ENCODE measurements at places on chromosomes 6 and 20. TPM values are rescaled to one million over a fixed set of nuclear protein-coding genes. Genes with fewer than 3 reads are reported as not detected.

Gene KCNK17
- total RNA-seq = not detected

Gene FUT9
- 5.2 TPM for total RNA-seq

Gene PPP1R18
- 56.2 TPM for total RNA-seq

Gene LPIN3
- 15.4 TPM for total RNA-seq

Gene PTCHD4
- 0.15 TPM for total RNA-seq

Gene FLRT3
- total RNA-seq = 0.70 TPM

Gene MLIP
- 1.0 TPM for total RNA-seq

Gene LCA5
- 5.4 TPM for total RNA-seq

Gene TP53RK
- total RNA-seq = 9.9 TPM

Gene RIMS4
- 0.13 TPM for total RNA-seq

Gene PTPRT
- total RNA-seq = not detected

Gene HFE
- 46.0 TPM for total RNA-seq

GRCh38 chr6:107665382-107665781, 158.7 kb downstream of the SCML4 start:
- no peaks in the 10 kb centered on the region for H3K27me3 ChIP-seq
- no peak overlapping the region for H3K27ac ChIP-seq
- peaks cover 19% of the 10 kb centered on the region for H3K4me1 ChIP-seq
- H3K4me3 ChIP-seq = no peak overlapping the region

- no peak overlapping the region for H3K4me3 ChIP-seq
- peaks cover 6% of the 10 kb centered on the region for H3K4me1 ChIP-seq
- H3K27me3 ChIP-seq = no peaks in the 10 kb centered on the region
- no peaks in the 10 kb centered on the region for H3K36me3 ChIP-seq
- H3K27ac ChIP-seq = no peak overlapping the region
Observed at GRCh38 chr6:5090603-5091002, 5.5 kb downstream of the PPP1R3G start.

DNA sequence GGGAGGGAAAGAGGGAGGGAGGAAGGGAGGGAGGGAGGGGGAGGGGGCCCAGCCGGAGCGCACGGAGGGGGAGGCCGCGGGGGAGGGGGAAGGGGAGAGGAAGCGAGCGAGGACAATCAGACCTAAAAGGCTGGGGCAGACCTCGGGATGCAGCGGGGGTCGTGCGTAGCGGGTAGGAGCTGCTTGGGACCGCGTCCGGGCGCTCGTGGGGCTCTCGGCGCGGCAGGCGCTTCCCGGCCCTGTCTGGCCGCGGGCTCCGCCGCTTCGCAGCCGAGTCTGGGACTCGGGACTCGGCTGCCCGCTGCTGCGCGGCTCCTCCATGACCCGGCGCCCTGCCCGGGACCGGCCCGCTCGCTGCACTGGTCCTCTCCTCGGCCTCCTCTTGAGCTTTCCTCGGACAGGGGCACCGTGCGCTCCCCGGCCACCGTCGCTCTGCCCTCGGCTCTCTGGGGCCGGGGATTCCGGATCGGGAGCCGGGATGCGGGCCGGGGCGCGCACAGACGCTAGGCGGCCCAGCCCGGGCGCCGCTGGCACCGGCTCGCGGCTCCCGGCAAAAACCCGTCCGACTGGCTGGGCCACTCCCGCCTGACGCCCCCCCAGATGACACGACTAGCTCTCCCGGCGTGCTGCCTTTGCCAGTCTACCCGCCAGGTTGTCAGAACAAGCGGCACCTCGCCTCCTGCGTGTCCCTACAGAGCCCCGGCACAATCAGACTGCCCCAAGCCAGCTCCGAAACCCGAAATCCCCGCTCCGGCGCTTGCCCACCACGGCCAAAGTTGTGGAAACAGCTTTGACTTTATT, 2.2 kb downstream of the TFAP2A start:
- H3K27me3 ChIP-seq = no peaks in the 10 kb centered on the region
- DNase-seq = peak; percentile 90
- H3K4me1 ChIP-seq = peaks cover 25% of the 10 kb centered on the region
- peak overlapping the region; percentile 89 for H3K27ac ChIP-seq

DNA sequence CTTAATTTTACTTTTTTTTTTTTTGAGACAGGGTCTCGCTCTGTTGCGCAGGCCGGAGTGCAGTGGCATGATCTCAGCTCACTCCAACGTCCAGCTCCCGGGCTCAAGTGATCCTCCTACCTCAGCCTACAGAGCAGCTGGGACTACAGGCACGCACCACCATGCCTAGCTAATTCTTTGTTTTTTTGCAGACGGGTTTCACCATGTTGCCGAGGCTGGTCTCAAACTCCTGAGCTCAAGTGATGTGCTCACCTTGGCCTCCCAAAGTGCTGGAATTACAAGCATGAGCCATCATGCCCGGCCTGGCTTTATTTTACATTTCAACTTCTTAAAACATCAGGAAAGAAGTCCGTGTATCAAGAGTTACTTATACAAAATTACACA, 5.7 kb downstream of the OSER1 start:
- peaks cover 58% of the 10 kb centered on the region for H3K36me3 ChIP-seq
- peak overlapping the region; percentile 43 for H3K4me3 ChIP-seq
- H3K4me1 ChIP-seq = peaks cover 84% of the 10 kb centered on the region
- DNase-seq = no peak
- no peaks in the 10 kb centered on the region for H3K27me3 ChIP-seq

DNA sequence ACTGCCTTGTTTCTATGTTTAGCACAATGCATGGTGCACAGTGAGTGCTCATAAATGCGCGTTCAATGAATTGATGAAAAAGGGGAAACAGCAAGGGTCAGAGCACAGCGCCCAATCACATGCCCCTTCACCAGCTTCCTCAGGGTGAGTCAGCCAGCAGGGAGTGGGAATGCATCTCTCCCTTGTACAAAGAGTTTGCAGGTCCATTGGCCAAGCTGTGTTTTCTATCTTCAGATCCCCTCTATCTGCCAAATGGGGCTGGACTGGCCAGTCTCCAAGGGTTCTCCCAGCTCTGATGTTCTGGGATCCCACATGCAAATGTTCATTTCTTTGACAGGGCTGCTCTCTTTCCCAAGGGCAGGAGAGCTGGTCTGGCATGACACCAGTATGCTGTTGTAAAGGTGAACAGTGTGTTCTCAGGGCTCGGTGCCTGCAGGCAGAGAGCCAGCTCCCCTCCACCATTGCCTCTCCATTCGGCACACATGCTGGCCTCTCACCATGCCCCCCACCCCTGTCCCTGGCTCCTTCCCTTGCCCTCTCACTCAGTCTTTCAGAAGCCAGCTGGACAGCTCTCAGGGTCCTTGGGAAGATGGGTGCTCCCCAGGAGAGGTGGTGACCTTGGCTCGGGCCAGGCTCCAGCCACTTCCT, 25.0 kb downstream of the ANGPT4 start:
- H3K27ac ChIP-seq = no peak overlapping the region
- H3K4me1 ChIP-seq = no peaks in the 10 kb centered on the region
- H3K27me3 ChIP-seq = peaks cover 16% of the 10 kb centered on the region
- no peak for DNase-seq

- no peak for DNase-seq
- no peak overlapping the region for H3K27ac ChIP-seq
- H3K4me3 ChIP-seq = no peak overlapping the region
- no peaks in the 10 kb centered on the region for H3K27me3 ChIP-seq
- no peaks in the 10 kb centered on the region for H3K4me1 ChIP-seq
- no peaks in the 10 kb centered on the region for H3K36me3 ChIP-seq
Observed at GRCh38 chr6:64217721-64218620, 582.4 kb downstream of the PHF3 start.

DNA sequence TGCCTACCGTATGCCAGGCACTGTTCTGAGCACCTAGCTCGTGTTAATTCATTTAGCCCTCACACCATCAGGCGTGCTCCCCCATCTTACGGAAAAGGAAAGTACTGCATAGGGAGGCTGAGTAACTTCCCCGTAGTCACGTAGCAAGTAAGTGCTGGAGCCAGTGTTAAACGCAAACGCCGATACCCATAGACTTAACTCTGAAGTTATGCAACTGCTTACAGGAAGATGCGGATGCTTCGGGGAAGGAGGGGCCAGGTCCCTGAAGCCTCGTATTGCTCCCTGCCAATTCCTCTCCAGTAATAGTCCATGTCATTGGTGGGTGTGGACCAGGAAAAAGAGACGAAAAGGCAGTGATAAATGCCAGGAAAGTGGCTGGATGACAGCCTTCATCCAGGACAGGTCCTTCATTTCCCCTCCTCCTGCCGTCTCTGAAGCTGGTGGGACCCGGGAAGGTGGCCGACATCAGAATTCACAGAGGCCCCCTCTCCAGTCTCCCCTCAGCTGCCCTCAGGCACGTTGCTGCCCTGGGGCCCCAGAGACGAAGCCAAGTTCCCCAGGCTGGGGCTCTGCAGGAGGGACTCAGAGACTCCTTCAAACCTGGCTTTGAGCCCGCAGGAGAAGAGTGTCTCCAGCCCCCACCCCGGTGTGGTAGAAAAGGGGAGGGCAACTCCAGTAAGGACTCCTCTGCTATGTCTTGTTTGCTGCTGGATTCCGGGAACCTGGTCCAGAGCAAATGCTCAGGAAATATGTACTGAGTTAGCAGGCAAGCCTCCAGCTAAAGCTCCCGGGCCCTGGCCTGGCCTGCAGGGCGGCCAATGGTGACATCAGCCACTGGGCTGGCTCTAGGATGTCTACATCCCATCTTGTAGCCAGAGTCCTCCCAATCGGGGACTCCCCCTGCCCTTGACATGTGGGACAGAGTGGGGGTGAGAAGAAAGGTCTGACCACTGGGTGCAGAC, 37.8 kb downstream of the RAB44 start:
- H3K4me3 ChIP-seq = no peak overlapping the region
- H3K27ac ChIP-seq = no peak overlapping the region
- DNase-seq = no peak
- H3K27me3 ChIP-seq = no peaks in the 10 kb centered on the region
- H3K36me3 ChIP-seq = no peaks in the 10 kb centered on the region

DNA sequence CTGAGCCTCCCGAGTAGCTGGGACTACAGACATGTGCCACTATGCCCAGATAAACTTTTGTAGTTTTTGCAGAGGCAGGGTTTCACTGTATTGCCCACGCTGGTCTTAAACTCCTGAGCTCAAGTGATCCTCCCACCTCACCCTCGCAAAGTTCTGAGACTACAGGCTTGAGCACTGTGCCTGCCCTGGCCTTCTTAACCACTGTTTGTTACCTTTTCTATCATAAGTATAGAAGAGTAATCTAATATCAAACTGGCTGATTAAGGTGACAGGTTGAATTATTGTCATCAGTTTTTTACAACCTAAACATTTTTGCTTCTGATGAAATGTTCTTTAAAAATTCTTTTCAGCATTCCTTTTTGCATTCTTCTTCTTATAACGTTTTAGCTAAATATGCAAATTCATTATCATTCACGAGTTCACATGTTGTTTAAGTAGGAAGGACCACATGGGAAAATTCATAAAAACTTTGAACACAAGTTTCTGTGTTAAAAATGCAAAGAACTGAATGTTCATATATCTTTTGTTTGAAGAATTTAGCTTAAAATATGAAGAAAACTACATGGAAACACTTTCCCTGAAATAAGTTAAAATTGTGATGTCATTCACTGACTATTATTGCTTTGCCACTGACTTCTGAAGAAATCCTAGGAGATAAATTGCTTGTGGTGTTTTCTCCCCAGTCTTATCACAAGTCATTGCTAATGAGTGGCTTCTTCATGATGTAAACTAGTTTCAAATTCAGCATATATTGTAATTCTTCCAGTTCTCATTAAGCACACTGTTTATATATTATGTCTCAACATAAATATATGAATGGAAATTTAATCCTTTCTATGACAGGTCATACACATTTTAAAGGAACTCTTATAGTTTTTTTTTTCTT, 106.7 kb downstream of the ADGRB3 start:
- H3K27ac ChIP-seq = no peak overlapping the region
- no peak overlapping the region for H3K4me3 ChIP-seq
- no peak for DNase-seq
- no peaks in the 10 kb centered on the region for H3K36me3 ChIP-seq
- no peaks in the 10 kb centered on the region for H3K4me1 ChIP-seq

DNA sequence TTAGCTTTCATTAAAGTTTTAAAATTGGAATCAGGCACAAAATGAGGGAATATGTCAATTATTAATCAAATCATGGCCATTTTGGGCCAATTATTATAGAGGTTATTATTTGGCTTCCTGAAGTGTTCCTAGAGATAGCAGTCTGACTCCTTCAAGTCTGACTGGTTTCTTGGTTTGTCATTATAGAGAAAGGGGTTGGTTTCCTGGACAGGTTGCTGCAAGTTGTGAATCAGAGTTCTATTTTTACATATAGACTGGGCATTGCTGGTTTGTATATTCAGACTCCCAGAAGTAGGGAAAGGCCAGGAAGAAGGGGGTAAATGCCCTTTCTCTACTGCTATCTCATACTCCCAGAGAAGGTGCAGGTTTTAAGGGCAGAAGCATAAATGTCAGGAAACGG, 121.4 kb upstream of the CEP162 start:
- no peak for DNase-seq
- H3K36me3 ChIP-seq = no peaks in the 10 kb centered on the region
- H3K27me3 ChIP-seq = no peaks in the 10 kb centered on the region
- no peak overlapping the region for H3K4me3 ChIP-seq
- no peak overlapping the region for H3K27ac ChIP-seq

GRCh38 chr20:50226093-50226974, 35.7 kb downstream of the CEBPB start:
- H3K4me1 ChIP-seq = peaks cover 80% of the 10 kb centered on the region
- H3K4me3 ChIP-seq = no peak overlapping the region
- H3K36me3 ChIP-seq = no peaks in the 10 kb centered on the region

GRCh38 chr20:25023356-25023755, 30.8 kb upstream of the APMAP start:
- H3K27ac ChIP-seq = no peak overlapping the region
- no peaks in the 10 kb centered on the region for H3K36me3 ChIP-seq
- no peak for DNase-seq
- H3K27me3 ChIP-seq = no peaks in the 10 kb centered on the region

- no peaks in the 10 kb centered on the region for H3K36me3 ChIP-seq
- no peaks in the 10 kb centered on the region for H3K27me3 ChIP-seq
- 0 out of 2 replicates have a peak overlapping the region, but pooled peaks have one; percentile 45 for H3K27ac ChIP-seq
- no peak overlapping the region for H3K4me3 ChIP-seq
- H3K4me1 ChIP-seq = peaks cover 50% of the 10 kb centered on the region
Observed at GRCh38 chr20:38179846-38180245, 14.8 kb upstream of the TGM2 start.

GRCh38 chr6:96301023-96301422, 220.6 kb upstream of the UFL1 start:
- H3K27me3 ChIP-seq = no peaks in the 10 kb centered on the region
- DNase-seq = peak; percentile 59
- no peak overlapping the region for H3K27ac ChIP-seq
- H3K36me3 ChIP-seq = no peaks in the 10 kb centered on the region
- no peak overlapping the region for H3K4me3 ChIP-seq
- H3K4me1 ChIP-seq = peaks cover 13% of the 10 kb centered on the region

GRCh38 chr20:45087814-45088213, 13.1 kb downstream of the KCNS1 start:
- H3K4me1 ChIP-seq = peaks cover 14% of the 10 kb centered on the region
- H3K36me3 ChIP-seq = no peaks in the 10 kb centered on the region
- H3K27ac ChIP-seq = peak overlapping the region; percentile 35
- DNase-seq = no peak
- H3K27me3 ChIP-seq = no peaks in the 10 kb centered on the region

- H3K36me3 ChIP-seq = no peaks in the 10 kb centered on the region
- no peak overlapping the region for H3K4me3 ChIP-seq
- peaks cover 52% of the 10 kb centered on the region for H3K27me3 ChIP-seq
- no peak overlapping the region for H3K27ac ChIP-seq
- no peaks in the 10 kb centered on the region for H3K4me1 ChIP-seq
Observed at GRCh38 chr6:159578629-159579028, 114.4 kb downstream of the SOD2 start.

- H3K4me3 ChIP-seq = no peak overlapping the region
- DNase-seq = no peak
- H3K36me3 ChIP-seq = peaks cover 41% of the 10 kb centered on the region
- H3K27me3 ChIP-seq = no peaks in the 10 kb centered on the region
- H3K4me1 ChIP-seq = peaks cover 31% of the 10 kb centered on the region
Observed at GRCh38 chr6:33779290-33779689, 9.6 kb downstream of the LEMD2 start.

GRCh38 chr20:5806457-5807263, 56.5 kb downstream of the SHLD1 start:
- no peaks in the 10 kb centered on the region for H3K36me3 ChIP-seq
- H3K27me3 ChIP-seq = no peaks in the 10 kb centered on the region
- peaks cover 19% of the 10 kb centered on the region for H3K4me1 ChIP-seq
- H3K4me3 ChIP-seq = no peak overlapping the region
- no peak for DNase-seq
